ENCODE measurements at places on chromosomes 13 and 19.

DNA sequence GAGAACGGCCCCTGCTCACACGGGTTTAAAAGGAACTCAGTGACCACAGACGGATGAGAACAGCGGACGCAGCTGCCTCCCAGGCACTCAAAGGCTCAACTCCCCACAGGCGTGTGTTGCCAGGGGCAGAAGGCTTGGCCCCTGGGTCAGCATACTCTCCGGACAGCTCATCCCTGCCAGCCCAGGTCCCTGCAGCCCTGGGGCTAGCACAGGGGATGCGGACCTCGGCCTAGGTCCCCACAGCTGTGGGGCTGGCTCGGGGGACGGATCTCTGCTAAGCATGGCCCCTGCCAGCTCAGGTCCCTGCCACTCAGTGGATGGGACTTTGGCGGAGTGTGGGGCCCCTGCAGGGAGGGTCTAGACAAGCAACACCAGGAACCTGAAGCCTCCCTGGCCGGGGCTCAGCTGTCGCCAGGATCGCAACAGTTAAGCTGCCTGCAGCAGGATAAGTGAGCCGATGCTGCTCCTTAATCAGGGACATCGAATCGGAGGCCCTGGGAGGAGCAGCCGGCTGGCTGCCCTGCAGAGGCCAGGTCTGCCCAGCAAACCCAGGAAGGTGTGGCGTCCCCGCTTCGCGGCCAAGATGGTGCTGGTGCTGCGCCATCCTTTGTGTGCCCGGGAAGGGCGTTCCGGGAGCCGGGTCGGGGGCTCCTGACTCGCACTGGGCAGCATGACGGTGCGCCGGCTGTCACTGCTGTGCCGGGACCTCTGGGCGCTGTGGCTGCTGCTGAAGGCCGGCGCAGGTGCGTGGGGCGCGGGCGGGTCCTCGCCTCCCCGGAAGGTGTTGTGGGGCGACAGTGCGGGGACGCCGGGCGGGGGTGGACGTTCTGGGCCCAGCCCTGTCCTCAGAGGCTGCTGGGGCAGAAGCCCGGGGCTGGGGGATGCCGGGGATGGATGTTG is 32.5 kb downstream of the MCF2L start:
- DNase-seq: no peak

DNA sequence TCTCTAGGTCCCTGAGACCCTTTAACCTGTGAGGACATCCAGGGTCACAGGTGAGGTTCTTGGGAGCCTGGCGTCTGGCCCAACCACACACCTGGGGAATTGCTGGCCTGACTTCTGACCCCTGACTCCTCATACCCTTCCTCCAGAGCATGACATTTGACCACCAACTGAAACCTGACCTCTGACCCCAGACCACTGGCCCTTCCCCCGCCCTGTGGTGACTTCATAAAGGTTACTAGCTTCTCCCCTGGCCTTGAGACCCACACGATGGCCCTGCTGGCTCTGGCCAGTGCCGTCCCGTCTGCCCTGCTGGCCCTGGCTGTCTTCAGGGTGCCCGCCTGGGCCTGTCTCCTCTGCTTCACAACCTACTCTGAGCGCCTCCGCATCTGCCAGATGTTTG is at the start of gene SPACA6:
SPACA6 (plus strand) TSS at position 71 of the 400 bp plus-strand sequence; CDS start at position 268, 197 bp downstream.
- DNase-seq: no peak

GRCh38 chr19:31543456-31543855 is 194.2 kb upstream of the TSHZ3 start:
- DNase-seq: no peak

DNA sequence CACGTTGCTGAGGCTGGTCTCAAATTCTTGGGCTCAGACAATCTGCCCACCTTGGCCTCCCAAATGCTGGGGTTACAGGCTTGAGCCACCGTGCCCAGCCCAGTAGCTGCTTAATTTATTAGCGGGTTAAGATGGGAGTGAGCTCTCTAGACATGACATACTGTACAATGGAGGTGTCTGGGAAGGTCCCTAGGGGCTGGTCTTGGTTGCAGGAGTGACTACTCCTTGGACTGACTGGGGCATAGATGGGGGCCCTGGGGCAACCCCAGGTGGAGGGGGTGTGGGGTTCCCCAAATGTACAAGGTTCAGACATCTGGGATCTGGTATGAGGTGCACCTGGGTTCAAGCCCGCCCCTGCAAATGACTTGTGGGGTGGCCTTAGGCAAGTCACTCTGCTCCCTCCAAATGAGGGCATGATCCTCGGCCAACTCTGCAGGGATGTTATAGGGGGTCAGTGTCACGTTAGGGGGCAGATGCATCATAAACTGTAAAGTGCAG is 12.8 kb downstream of the CIB3 start:
- no peak for DNase-seq

DNA sequence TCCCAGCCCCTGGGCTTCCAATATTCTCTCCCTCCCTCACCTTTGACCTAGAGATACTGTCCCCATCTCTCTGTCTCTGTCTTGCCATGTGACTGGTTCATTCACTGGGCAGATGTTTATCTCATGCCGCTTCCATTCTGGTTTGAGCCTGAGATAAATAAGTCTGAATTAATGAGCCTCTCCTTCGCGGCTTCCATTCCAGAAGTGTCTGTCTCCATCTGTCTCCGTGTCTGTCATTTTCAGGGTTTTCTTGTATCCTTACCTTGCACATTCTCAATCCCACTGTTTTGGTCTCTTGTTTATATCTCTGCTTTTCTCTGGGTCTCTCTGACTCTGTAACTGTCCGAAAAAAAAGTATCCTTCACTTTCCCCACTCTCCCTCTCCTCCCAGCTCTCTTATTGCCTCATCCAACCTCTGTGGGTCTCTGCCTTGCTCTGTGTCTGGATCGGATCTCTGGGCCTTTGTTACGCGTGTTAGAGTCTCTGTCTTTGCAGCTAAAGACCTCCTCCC is 4.3 kb downstream of the SPHK2 start:
- DNase-seq: no peak

DNA sequence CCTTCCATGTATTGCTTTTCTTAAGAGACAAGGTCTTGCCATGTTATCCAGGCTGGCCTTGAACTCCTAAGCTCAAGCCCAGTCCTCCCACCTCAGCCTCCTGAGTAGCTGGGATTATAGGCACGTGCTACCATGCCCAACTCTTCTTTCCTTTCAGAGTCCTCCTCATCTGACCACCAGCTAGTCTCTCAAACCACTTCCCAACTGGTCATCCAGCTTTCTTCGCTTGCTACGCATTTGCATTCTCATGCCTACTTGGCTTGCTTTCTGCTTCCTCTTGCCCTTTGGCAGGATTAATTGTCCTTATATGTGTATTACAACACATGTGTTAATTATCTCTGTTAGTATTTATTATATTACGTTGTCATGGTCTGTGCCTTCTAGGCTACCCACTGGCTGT is 6.3 kb downstream of the GPR18 start:
- DNase-seq: no peak

GRCh38 chr19:51699170-51699569 is 6.0 kb downstream of the SPACA6 start:
- DNase-seq: no peak

GRCh38 chr19:2969104-2969504 is 8.3 kb upstream of the TLE6 start:
- DNase-seq: no peak

- DNase-seq: no peak
Observed at GRCh38 chr13:33150662-33151061, 134.4 kb downstream of the KL start.

DNA sequence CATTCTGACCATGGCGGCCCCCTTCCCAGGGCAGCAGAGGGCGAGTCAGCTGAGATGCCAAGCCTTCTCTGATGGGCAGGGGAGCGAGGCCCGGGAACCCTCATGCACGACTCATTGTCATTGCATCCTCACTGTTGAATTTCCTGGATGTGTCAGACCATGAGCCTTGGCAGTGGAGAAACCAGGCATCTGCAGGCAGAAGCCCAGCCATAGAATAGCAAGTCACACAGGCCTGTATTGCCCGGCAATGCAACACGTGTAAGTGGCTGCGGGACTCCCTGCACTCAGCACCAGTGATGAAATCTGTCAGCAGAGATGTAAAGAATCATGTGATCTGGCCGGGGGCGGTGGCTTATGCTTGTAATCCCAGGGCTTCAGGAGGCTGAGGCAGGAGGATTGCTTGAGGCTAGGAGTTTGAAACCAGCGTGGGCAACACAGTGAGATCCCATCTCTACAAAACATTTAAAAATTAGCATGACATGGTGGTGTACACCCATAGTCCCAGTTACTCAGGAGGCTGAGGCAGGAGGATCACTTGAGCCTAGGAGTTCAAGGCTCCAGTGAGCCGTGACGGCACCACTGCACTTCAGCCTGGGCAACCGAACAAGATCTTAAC is 199.7 kb downstream of the KATNAL1 start:
- DNase-seq: no peak

DNA sequence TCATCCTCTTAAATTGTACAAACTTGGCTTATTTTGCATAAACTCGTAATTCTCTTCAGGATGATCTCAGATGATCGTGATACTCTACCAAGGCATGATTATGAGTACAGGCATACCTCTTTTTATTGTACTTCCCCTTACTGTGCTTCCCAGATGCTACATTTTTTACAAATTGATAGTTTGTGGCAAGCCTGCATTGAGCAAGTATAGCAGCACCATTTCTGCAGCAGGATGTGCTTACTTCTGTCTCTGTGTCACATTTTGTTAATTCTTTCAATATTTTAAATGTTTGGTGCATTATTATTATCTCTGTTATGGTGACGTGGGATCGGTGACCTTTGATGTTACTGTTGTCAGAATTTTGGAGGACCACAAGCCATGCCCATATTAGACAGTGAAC is 752.3 kb downstream of the PCDH9 start:
- DNase-seq: no peak

DNA sequence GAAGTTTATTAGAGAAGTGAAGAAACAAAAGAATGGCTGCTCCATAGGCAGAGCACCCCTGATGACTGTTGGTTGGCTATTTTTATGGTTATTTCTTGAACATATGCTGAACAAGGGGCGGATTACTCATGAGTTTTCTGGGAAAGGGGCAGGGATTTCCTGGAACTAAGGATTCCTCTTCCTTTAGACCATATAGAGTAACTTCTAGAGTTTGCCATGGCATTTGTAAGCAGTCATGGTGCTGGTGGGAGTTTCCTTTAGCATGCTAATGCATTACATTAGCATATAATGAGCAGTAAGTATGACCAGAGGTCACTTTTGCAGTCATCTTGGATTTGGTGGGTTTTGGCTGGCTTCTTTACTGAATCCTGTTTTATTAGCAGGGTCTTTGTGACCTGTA is 38.7 kb upstream of the PCDH8 start:
- no peak for DNase-seq

DNA sequence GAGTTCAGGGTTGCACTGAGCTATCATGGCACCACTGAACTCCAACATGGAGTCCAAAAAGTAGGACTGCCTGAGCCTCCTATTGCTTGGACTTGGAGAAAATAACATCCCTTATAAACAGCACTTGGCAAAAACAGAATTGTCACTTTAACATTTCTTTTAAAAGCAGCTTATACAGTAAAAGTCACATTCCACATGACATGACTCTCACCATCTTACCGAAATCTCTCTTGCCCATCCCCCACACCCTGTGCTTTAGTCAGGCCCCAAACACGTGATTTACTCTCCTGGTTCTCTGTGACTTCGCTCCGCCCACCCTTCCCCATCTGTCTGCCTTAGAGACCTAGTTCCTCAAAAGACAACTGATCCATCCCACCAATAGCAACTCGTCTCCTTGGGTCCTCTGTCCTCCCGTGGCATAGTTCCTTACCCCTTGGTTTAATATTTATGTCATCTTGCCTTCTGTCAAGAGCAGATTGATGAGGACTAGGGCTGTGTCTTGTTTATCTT is 4.6 kb downstream of the SAFB start:
- peak; percentile 39 for DNase-seq

- DNase-seq: no peak
Observed at GRCh38 chr13:107275945-107276614, 708.1 kb upstream of the ARGLU1 start.

- DNase-seq: no peak
Observed at GRCh38 chr13:98541191-98541590, 35.7 kb downstream of the STK24 start.

DNA sequence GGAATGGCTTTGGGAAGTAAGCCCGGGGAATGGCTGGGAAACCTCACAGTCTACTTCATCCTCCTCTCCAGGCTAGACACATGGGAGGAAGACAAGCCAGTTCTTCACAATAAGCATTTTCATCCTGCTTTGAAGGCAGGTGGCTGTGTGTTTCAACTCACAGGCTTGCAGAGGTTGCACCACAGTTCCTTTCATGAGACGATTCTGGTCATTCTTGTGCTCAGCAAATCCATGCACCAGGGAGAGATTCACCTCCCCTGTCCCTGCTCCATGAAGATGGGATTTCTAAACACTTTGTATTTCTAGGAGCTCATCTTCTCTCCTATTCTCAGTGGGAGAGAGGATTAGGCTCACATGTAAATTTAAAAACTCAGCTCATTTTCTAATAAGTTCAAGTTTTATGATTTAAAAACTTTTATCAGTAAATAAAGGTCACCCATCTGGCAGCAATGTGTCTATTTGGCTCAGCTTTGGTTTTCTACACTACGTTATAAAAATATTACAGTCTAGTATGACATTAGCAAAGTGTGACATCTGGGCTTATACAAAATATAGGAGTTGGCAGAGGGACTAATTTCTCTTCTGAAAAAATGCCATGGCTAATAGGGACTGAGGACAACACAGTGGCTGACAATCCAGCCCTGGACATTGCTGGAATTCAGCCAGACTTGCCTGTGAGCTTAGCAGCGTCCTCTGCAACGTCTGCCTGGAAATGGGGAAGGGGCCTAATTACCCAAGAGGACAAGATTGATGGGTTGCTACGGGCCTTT is 283.2 kb upstream of the SLC10A2 start:
- DNase-seq: no peak

DNA sequence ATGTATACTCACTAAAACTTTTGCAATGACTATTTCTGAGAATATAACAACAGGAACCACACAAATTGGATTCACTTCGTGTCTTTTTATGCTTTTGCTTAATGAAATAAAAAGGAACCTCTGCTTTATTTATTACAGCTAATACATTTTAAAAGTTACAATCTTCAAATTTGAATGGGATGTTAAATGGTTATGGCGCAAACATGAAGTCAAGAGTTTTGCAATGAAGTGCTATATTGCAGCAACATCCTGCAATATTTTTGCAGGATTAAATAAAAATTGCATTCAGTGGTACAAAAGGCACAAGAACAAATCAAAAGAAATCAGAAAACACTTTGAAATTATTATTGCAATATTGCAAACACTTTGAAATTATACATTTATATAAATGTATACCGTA is 1519.0 kb upstream of the MIR17HG start:
- no peak for DNase-seq

GRCh38 chr19:44587963-44588770 is 25.2 kb upstream of the IGSF23 start:
- peak; percentile 25 for DNase-seq

DNA sequence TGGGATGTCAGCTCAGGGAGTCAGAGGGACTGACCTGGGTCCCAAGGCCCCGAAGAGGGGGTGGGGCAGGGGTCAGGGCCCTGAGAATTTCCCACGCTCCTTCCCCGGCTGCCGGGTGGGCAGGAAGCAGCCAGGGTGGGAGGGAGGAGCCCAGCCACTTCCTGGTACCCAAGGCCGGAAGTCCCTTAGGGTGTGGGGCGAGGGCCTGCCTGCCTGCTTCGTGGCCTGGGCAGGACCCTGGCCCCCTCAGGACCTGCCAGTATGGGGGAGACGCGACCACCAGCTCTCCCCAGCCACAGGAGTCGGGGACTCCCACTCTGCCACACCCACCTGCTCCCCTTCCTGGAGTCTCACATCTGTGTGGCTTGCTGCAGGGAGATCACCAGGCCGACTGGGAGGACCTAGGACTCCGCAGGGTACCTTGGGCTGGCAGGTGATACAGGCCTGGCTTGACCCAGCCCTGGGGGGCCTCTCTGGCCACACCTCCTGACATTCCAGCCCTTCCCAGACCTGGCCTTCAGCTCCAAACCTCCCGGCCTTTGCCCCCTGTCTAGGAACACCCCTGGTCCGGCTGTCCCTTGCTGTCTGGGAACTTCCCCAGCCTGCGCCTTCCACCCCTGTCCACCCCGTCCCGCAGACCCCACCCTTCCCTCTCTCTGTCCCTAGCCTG is 9.8 kb upstream of the CIRBP start:
- DNase-seq: peak; percentile 77

Measured in activated CD4-positive, alpha-beta T cell treated with anti-CD3 and anti-CD28 coated beads, Interleukin-2, Interleukin-4, amounts not matched to agents 100 ng/mL and 50 ng/mL, durations not matched to agents 16 hours and 8 hours (primary cell).